Stimulated activated CD4-positive, alpha-beta T cell treated with anti-CD3 and anti-CD28 coated beads, Interleukin-1b, Interleukin-23, amount 100 ng/mL, for 1 hour (primary cell): ENCODE measurements at places on chromosomes 4 and X.

GRCh38 chrX:1045680-1046314, 166.7 kb downstream of the CRLF2 start:
- no peak for DNase-seq

GRCh38 chr4:153661215-153661822, 22.8 kb upstream of the TLR2 start:
- DNase-seq: no peak

DNA sequence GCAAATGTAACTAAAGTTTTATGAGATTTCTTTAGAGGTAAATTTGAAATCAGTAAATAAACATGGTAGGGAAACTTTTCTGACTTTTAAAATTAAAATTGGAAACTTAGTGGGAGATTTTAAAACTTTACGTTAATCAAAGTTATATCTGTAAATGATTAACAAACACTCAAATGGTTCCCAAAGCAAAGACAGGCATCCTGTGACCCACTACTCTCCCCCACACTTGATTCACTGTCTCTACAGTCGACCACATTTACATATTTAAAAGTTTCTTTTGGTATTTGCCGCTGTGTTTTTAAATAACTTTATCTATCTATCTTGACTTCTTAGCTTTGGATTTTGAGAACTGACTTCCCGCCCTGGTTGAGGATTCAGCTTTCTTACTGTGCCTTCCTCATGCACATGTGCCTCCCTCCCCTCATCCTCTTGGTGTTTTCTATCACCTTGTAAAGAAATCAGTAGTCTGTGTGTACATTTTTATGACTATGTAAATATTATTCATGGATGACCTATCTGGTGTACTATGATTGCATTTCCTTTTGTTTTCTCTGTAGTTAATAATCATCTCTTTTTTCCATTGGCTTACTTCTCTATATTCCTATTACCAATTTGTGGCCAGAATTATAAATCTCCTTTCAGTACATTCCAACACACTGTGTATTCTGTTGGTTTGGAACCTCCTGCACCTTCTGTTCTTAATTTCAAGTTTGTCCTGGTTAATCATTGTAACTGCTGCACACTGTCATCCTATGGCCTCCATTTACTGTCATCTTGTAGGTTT, 72.6 kb downstream of the WWC2 start:
- DNase-seq: no peak

DNA sequence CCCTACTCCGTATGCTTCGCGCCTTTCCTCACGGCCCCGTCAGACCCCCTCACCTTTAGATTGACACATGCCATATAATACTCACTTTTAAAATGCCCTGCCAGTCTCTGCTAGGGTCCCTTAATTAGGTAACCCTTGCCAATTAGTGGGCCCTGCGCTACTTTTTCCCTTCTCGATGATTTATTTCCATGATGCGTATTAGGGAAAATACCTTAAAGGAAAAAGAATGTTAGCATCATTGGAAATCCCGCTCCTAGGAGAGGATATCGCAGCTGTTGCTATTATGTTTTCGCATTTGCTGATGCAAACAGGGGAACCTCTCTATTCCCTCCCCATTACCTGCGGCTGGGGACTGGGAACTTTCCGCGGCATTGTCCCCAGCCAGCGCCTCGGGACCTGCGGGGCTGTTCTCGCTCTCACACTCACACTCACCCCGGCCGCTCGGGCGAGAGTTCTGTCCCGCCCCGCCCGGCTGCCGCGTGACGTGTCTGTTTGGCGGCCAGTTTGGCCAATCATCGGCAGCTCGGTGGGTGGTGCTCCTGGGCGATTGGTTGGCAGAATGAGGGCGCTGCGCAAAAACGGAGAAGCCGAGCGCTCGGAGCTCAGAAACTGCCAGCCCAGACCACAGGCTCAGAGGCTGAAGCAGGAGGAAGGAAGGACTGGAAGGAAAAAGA, at the start of gene PCDH10:
PCDH10 (plus strand) TSS at position 605 of the 674 bp plus-strand sequence. CDS start 847 bp downstream, outside the sequence.
- DNase-seq: peak; percentile 3

- DNase-seq: no peak
These were observed 277.4 kb upstream of the PITX2 start for GRCh38 chr4:110900213-110900769.

DNA sequence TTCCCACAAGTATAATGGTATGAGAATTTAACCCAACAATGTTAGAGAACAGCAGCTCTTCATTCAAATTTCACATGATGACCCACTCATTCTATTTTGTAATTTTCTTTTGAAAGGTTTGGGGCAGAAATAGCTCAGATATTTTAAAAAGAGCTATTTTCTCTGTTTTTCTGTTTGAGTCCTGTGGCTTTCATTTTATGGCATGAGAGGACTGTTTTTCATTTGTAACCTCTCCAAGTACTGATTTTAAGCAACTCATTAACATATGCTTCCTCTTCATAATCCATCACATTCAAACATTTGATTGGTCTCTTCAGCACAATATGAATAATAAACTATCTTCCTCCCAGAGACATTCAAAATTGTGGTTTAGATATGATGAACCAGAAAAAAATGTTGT, 129.0 kb upstream of the TEX13A start:
- no peak for DNase-seq

DNA sequence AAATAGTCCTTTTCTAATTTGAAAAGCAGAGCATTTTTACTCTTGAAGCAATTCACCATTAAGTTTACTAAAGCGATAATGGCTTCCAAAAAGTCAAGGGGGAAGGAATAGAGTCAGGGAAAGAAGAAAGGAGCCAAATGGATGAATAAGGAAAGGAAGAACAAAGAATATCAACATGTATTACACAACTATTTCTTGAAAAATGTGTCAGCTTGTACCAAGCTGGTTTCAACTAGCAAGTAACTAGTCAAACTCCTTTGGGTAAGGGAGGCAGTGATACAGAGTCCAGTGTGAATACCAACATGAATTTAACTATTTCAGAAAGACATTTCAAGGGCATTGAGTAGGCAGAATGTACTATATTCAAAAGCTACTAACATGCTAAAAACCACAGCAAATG, 112.1 kb downstream of the ARHGAP6 start:
- no peak for DNase-seq

- no peak for DNase-seq
These were observed 15.4 kb upstream of the PRRG3 start for GRCh38 chrX:151679798-151680402.

- no peak for DNase-seq
These were observed 72.0 kb upstream of the HHIP start for GRCh38 chr4:144574000-144574399.
